ENCODE measurements at places on chromosomes 11 and 22.

DNA sequence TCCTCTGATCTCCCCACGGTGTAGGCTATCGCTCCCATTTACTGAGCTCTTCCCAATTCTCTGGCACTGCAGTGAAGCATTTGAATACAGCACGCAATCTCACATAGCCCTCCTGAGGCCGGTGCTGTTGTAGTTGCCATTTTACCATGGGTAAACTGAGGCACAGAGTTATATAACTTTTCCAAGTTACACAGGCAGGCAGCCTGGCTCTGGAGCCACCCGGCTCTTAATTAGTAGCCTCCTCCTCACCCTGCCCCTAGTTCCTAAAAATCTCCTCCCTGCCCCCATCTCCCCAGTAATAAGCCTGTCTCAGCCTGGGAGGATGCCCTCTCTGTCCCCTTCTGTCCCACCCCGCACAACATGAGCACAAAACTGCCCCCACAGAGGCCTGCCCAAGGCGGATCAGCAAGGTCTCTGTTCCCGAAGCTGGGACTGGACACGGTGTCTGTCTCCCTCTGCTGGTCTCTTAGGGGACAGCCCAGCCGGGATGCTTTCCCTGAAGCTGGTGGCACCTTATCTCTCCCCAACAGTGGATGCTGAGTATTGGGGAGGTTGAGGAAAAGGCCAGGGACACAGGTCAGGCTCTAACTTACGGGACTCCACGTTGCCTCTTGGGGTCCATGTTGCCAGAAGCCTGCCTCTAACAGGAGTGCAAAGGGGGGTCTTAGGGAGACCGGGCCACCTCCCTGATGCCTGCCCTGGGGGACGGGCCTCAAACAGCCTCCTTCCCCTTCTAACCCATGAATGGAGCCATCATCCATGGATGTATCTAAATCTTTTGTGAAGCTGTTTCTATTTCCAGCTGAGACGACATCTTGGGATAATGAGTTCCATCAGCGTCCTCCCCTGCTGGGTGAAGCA lies 9.1 kb upstream of the CLCF1 start:
- DNase-seq: peak; percentile 77

- DNase-seq: no peak
Measured at GRCh38 chr11:20873054-20873453, 203.7 kb downstream of the NELL1 start.

DNA sequence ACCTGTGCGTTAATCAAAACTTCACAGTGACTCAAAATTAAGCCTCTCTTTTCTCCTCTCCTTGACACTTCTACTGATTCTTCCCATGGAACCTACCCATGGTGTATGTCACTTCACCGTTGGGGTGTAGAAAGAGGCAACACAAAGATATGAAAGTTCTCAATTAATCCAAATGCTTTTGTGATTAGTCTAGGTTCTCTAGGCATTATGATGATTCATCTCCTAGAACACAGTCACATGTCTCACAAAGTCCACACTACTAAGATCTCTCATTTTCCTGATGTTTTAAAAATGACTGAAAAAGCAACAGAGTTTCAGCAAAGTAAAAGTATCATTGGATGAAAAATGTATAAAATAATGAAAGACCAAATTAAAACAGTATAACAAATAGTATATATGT lies 13.7 kb upstream of the SCGB2A2 start:
- no peak for DNase-seq

GRCh38 chr11:36748836-36749235 lies 150.8 kb upstream of the RAG2 start:
- DNase-seq: no peak

DNA sequence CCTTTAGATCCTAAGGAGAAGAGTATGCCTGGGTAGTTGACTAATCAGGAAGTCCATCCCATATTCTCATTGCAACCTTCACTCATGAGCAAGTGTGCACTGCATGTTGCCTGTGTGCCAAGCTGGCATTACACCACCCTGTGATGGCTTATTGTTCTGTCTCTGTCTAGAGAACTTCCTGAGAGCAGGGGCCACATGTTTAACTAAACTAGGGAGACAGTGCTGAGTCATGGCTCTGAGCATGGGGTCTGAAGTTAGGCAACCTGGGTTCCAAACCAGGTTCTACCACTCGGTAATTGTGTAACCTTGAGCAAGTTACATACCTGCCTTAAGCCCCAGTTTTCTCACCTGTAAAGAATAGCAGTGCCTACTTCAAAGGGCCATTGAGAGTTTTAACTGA lies 39.6 kb downstream of the CSNK2A3 start:
- no peak for DNase-seq

DNA sequence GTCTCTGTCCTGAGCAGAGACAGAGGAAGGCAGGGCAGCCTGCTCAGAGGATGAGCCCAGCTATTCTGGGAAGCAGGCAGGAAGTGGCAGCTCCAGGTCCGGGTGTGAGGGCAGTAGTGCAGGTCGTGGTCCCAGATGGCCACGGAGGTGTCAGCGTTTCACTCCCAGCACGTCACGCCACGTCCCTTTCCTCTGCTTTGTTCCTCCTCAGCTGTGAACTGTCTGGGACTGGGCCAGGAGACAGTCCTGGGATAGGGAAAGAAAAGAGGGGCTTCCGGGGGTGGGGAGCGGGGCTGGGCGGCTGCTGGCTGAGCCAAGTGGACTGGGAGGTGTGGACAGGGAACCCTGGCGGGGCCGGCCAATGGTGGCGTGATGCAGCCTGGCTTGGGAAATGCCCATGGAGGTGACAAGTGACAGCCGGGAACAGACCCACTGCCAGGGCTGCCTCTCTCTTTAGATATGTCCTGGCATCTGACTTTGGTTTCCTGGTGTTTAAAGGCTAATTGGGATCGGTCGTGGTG lies 64.7 kb downstream of the KCNQ1 start:
- peak; percentile 6 for DNase-seq

- DNase-seq: peak; percentile 51
Measured at GRCh38 chr22:22710719-22711531, 66.5 kb downstream of the GGTLC2 start.

GRCh38 chr11:74685905-74686304 lies 45.3 kb downstream of the CHRDL2 start:
- no peak for DNase-seq

- peak; percentile 41 for DNase-seq
Measured at GRCh38 chr22:32904044-32904443, 102.5 kb downstream of the TIMP3 start.

DNA sequence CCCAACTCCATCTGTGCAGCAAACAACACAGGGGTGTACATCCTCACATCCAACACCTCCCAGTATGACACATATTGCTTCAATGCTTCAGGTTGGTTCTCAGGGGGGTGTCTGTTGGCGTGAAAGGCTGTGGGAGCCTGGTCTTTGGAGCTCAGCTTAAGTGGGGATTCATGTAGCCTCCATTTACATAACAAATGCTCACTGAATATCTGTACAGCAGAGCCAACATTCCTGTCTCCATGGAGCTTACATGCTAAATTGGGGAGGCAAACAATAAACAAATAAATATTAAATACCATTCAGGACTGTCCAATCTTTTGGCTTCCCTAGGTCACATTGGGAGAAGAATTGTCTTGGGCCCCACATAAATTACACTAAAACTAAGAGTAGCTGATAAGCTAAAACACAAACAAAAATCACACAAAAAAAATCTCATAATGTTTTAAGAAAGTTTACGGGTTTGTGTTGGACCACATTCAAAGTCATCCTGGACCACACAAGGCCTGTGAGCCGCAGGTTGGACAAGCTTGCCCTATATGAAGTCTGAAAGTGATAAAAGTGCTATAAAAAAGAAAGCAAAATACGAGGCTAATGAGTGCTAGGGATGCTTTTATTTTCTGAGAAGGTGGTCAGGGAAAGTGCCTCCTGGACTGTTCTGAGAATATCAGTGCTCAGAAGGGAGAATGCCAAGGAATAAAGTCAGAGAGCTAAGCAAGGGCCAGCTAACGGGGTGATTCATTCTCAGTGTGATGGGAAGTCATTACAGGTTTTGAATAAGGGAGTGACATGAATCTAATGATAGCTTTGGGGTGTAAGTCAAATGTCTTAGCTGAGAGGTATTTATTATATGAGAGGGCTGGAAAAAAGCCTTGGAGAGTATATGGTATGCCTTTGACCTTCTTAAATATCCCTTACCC lies 41.6 kb downstream of the CD44 start:
- DNase-seq: no peak

- peak; percentile 65 for DNase-seq
Measured at GRCh38 chr11:503179-503981, 3.7 kb downstream of the RNH1 start.

DNA sequence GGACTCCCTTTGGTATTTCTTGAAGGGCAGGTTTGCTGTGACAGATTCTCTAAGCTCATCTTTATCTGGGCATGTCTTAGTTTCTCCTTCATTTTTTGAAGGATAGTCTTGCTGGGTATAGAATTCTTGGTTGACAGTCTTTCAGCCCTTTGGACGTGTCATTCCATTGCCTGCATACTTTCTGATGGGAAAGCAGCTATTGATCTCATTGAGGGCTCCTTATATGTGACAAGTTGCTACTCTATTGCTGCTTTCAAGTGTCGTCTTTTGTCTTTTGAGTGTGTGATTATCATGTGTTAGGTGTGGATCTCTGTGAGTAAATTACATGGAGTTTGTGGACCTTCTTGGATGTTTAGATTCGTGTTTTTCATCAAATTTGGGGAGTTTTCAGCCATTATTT lies 21.9 kb downstream of the IGHMBP2 start:
- no peak for DNase-seq

GRCh38 chr11:85875505-85875904 lies 20.3 kb downstream of the CCDC83 start:
- peak; percentile 15 for DNase-seq

DNA sequence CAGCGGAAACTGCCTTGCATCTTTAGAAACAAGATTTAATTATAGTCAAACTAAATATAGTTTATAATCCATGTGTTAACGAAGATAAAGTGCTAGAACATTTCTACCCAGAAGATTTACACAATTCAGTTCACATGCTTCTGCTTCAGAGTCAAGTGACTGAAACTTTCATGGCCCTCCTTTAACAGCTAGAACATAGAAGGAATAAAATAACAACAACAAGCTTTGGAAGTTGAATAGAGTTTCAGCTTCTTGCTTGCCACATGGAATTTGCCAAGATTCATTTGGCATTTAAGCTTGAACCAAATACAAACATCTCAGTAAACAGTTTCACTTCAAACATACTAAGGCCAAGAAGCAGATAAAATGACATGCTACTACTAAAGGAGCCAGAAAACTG lies 676.3 kb upstream of the ANO3 start:
- DNase-seq: no peak

DNA sequence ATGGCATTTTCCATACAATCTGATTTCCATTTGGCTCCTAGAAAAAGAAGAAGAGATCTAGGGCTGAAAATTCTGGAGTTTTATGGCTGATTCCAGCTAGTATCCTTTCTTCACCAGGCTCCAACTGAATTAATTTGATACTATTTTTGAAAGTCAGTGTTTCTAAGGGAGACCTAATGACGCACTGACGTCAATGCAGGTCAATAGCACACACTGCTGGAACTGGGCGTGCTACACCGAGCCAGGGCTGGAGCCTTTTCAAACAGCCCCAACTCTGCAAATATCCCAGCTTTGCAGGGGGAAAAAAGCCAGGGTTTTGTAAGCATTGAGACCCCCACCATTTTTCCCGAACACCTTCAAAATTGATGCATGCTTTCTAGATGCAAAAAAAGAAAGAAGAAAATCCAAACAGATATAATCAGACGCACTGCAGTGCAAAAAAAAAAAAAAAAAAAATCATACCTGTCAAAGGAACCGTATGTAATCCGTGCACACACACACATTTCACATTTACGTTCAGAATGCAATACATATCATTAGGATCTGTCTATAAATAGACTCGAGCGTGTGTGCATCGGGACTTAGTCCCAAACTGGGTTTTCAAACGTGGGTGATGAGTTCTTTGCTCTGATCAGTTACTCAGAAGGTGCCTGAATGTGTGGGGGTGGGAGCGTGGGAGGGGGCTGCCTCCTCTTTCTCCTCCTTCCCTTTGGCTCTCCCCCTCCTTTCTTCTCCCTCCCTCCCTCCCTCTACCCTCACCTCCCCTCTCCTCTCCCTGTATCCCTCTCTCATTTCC lies 124.5 kb upstream of the HSD17B12 start:
- DNase-seq: no peak

DNA sequence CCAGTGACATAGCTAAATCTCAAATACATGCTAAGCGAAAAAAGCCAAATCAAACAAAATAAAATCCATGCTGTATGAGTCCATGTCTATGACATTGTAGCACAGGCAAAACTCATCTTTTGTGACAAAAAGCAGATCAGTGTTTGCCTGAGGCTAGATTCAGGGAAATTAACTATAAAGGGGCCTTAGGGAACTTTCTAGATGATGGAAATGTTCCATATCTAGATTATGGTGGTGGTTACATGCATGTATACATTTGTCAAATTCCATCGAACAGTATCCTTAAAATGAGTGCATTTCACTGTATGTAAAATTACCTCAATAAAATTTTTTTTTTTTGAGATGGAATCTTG lies 14.9 kb downstream of the CD5 start:
- no peak for DNase-seq

DNA sequence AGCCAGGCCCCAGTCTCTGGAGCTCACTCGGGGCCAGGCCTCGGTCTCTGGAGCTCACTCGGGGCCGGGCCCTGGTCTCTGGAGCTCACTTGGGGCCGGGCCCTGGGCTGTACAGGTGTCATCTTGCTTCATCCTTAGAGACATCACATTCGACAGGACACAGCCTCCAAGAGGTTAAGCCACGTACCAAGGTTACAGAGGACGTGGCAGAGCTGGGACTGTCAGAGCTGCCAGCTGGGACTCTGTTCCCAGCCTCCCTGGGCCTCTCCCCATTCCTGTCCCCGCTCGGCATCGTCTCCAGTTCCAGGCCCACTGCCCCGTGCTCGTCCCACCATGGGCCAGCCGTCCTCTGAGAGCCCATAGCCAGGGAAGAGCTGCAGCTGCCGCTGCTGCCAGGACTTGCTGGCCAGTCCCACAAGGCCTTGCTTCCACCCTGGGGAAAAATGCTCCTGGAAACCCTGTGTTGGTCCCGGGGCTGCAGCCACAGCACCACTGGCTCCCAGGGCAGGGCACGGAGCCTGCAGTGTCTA lies 19.6 kb downstream of the CABP7 start:
- no peak for DNase-seq

- no peak for DNase-seq
Measured at GRCh38 chr22:36419912-36420882, 32.4 kb upstream of the MYH9 start.

- no peak for DNase-seq
Measured at GRCh38 chr11:77093987-77094840, 8.4 kb upstream of the OMP start.

DNA sequence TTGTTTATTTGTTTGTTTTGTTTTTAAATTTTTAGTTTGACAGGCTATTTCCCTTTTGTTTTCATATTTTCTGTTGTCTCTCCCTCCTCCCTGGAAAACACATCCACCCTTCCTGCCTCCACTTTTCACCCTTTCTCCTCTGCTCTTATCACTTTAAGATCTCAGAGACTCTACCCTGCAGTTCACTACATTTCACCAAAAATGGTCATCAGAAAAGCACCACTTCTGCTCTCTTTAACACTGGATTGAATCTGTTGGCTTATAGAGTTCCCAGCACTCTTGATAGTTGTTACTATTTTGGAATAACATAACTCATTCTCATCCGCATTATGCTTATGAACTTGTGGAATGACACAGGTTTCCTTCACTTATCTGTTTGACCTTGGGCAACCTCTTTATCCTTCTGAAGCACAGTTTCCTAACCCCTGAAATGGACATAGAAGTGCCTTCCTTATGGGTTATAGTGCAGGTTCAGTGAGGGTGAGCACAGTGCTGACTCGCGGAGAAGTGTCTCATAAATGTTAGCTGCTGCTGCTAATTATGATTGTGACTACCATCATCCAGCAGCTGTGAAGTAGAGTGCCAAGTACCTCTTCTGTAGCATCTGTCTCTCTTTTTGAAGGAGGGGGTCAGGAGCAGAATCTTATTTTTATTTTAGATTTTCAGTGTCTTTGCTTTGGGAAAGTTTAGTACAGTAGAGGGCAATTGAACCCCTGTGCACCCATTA lies 15.0 kb downstream of the TEAD1 start:
- no peak for DNase-seq

Data from AG08396 (cell line).